ENCODE measurements at places on chromosomes 3 and 15.

- peak; percentile 65 for DNase-seq
Measured at GRCh38 chr15:41634072-41634626, 26.1 kb upstream of the MGA start.

DNA sequence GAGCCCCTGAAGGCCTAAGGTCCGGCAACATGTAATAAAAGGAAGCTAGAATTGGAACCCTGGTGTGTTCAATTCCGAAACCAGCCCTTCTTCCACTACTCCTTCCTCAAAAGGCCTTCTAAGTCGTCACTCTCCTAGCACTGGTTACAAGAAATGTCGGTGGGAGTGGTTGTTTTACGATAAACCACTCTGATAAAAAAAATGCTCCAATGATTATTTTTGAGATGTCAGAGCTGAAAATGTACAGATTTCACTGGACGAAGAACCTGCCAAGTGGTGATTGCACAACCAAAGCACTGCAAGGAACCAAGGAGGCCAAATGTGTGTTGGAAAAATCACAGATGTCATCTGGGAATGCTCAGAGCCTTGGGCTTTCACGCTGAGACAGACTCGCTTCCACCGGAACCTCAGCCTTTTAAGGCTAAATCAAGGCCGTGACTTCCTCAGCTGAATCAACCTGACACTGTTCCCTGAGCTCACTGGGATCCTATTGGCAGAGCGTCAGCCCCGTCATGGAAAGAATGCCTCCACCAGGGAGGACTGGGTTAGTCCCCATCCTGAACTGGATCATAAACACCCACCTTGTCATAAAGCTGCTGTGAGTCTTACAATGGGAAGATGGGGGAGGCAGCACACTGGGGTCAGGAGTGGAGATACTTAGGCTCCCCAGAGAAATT, 108.1 kb upstream of the THBS1 start:
- DNase-seq, result peak; percentile 69

DNA sequence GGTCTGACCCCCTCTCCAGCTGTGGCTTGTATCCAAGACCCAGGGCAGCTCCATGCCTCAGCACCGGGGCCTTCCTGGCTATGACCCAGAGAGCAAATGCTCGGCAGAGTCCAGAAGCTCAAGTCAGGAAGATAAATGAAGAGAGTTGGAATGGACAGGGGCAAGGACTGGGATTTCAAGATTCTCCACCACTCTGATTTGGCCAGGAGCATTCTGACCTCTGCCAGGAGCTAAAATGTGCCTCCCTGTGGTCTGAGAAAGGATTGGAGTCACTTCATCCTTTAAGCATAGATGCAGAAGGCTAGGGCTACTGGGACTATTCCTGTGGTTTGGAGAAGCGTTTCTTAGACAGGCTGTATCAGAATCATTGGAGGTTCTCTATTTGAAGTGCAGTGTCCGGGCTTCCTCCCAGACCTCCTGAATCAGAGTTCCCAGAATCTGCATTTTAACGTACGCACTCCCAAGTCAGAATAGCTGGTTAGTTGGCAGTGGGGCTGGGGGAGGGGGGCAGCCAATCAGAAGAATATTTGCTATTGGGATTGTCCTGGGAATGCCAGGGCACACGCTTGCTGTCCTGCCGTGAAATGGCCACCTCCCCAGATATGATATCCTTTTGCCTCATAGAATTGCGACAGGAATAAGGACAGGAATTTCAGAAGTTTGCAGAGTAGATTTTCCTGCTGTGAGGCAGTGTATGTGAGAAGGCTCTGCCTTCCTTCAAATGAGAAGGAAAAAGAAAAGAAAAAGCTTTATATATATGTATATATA, 57.4 kb downstream of the HRH1 start:
- DNase-seq, result no peak

DNA sequence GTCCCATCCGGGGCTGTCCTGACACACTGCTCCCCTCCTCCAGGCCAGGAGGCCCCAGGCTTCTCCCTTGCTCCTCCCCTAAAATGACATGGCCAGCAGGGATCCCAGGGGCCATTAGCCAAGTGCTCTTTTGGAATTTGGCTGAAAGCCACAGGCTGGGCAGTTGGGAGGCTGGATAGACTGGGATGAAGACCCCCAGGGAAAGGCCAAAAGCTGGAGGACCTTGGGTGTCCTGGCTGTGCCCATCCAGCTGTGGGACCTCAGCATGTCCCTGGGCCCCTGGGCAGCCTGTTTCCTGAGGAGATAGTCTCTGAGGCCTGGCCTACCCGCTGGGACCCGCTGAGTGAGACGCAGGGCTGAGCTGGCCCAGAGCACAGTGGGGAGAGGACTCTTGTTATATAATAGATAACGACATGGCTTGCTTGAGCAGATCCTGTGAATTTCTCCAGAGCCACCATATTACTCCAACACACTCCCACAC, 5.7 kb upstream of the PDE8A start:
- no peak for DNase-seq

DNA sequence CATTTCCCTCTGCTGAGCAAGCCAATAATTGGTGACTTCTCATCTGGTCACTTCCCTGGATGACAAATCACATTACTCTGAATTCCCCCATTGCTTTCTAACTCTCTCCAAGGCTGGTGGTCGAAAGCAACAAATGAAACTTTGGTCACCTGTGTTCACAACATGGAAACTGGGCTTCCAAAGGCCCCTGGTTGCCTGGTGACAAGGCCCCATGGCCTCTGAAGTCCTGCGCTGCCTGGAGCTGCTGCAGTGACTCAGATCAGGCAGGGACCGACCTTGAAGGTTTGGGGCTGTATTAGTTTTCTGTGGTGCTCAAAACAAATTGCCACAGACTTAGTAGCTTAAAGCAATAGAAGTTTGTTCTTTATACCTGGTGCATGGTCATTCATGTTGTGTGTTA, 345.3 kb downstream of the WDR72 start:
- DNase-seq, result no peak

- no peak for DNase-seq
Measured at GRCh38 chr15:95799286-95800200, 531.0 kb upstream of the NR2F2 start.

- DNase-seq, result no peak
Measured at GRCh38 chr15:87144775-87145174, 1065.1 kb downstream of the AGBL1 start.

Data from suppressor macrophage treated with lipopolysaccharide for 4 hours (primary cell).